ENCODE measurements at places on chromosomes 4 and X. TPM values are rescaled to one million over a fixed set of nuclear protein-coding genes. Genes with fewer than 3 reads are reported as not detected.

EPHA5 gene
- not detected for total RNA-seq

TKTL1 gene
- total RNA-seq: 0.67 TPM

SLC49A3 gene
- total RNA-seq: not detected

SPP1 gene
- total RNA-seq: not detected

STS gene
- 0.72 TPM for total RNA-seq

HSFX3 gene
- not detected for total RNA-seq

VEGFD gene
- total RNA-seq: not detected

GRCh38 chrX:126164226-126164625 is 1.9 kb downstream of the DCAF12L2 start:
- DNase-seq: no peak
- H3K27me3 ChIP-seq: peaks cover 13% of the 10 kb centered on the region
- H3K36me3 ChIP-seq: no peaks in the 10 kb centered on the region
- H3K27ac ChIP-seq: no peak overlapping the region
- H3K4me1 ChIP-seq: no peaks in the 10 kb centered on the region
- H3K4me3 ChIP-seq: no peak overlapping the region

DNA sequence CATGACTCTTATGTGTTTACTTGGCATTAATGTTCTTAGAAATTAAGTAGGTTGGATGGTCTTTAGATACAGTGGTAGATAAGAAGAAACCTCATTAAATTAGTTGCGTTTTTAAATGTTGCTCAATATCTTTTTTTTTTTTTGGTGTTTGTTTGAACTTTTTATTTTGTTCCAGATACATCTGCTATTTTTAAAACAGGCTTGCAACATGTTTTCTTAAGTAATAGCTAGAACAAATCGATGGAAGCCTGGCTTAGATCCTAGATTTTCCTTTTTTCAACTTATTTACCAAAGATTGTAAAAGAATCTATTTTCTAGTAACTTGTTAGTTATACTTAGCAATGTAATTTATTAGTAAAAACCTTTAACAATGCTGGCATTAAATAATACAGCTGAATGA is 9.3 kb downstream of the CNKSR2 start:
- peaks cover 16% of the 10 kb centered on the region for H3K4me1 ChIP-seq
- no peak overlapping the region for H3K27ac ChIP-seq
- no peaks in the 10 kb centered on the region for H3K27me3 ChIP-seq
- no peak overlapping the region for H3K4me3 ChIP-seq
- no peaks in the 10 kb centered on the region for H3K36me3 ChIP-seq

DNA sequence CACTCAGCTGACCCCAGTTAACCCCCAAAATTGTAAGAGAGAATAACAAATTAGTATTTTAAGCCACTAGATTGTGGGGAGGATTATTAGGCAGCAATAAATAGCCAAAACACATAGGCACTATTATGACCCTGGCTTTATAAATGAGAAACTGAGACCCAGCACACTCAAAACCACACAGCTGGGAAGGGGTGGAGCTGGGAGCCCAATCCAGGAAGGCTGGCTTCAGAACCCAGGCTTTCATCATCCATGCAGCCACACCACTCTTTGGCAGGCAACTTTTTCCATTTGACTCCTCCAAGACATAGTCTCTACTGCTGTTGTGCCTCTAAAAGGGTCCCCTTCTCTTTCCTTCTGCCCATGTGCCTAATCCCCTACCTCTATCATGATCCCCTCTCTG is 253.8 kb downstream of the DHX15 start:
- no peaks in the 10 kb centered on the region for H3K27me3 ChIP-seq
- H3K27ac ChIP-seq: no peak overlapping the region
- no peaks in the 10 kb centered on the region for H3K36me3 ChIP-seq
- H3K4me1 ChIP-seq: no peaks in the 10 kb centered on the region
- H3K4me3 ChIP-seq: no peak overlapping the region

DNA sequence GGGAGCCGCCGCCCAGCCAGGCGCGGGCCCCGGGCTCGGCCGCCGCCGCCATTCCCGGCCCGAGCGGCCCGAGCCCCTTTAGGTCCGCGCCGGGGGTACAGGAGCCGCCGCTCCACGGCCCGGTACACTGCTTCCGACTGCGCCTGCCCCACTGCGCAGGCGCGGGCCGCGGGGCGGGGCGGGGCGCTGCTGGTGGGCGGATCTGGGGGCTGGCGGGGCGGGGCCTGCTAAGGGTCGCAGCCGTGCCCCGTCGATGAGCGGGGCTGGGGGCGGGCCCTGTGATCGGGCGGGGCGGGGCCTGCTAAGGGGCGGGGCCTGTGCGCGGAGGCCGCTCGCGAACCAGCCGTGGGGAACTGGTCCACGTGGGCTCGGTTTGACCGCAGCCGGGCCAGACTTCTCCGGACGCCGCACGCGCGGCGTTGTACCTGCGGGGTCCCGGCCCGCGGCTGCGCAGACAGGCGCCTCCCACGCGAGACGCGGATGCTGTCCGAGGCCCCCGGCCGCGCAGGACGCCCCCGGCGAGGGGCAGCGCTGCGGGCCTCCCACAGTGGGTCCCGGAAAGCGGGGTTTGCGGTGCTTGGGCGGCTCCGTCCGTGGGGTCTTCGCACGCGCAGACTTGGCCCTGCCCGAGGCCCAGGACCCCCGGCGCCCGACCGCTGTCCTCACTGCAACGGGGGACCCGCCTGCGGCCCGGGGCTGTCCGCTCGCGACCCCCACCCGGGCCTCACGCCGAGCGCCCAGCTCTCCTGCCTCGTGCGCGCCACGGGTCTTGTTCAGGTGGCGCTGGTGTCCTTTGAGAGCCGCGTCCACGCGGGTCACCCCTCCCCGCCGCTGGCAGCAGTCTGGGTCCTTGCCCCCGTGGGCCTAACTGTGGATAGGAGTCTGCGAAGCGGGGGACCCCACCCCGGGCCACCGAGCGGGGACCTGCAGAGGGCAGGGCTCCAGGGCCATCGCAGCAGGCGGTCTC is at the start of gene DGKQ:
TSS of gene DGKQ (minus strand) at position 139 of the 967 bp plus-strand sequence. CDS start at position 52, 87 bp downstream.
- peak; percentile 86 for DNase-seq
- H3K27ac ChIP-seq: peak within 1 kb of the TSS; percentile 8
- peaks cover 13% of the 10 kb centered on the region for H3K4me1 ChIP-seq
- H3K36me3 ChIP-seq: no peaks in the 10 kb centered on the region
- H3K27me3 ChIP-seq: no peaks in the 10 kb centered on the region
- peak within 1 kb of the TSS; percentile 58 for H3K4me3 ChIP-seq

GRCh38 chr4:172061204-172061603 is 248.0 kb downstream of the GALNTL6 start:
- no peaks in the 10 kb centered on the region for H3K36me3 ChIP-seq
- DNase-seq: no peak
- no peak overlapping the region for H3K27ac ChIP-seq

DNA sequence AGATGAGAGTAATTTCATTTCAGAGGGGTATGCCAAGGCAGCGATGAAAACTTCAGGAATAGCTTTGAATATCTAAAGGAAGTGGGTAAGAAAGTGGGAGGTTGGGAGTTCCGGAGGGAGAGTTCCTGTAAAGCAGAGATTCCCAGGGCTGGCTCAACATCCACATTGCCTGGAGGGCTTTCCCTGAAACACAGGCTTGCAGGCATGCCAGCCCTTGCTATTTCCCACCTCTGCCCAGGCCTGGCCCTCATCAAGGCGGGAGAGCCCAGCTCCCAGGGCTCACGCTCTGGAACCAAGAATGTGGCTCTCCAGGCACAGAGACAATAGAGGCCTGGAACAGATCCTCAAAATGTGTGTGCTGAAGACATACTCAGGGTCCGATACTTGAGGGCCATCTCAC is 43.8 kb upstream of the CLDN34 start:
- no peaks in the 10 kb centered on the region for H3K4me1 ChIP-seq
- H3K27ac ChIP-seq: no peak overlapping the region
- H3K27me3 ChIP-seq: peaks cover 4% of the 10 kb centered on the region
- H3K4me3 ChIP-seq: no peak overlapping the region
- H3K36me3 ChIP-seq: no peaks in the 10 kb centered on the region

- no peaks in the 10 kb centered on the region for H3K36me3 ChIP-seq
- H3K4me3 ChIP-seq: no peak overlapping the region
- H3K27me3 ChIP-seq: peaks cover 2% of the 10 kb centered on the region
- H3K27ac ChIP-seq: no peak overlapping the region
- H3K4me1 ChIP-seq: no peaks in the 10 kb centered on the region
- no peak for DNase-seq
These were observed 77.1 kb downstream of the EIF4E start for GRCh38 chr4:98851806-98852205.

DNA sequence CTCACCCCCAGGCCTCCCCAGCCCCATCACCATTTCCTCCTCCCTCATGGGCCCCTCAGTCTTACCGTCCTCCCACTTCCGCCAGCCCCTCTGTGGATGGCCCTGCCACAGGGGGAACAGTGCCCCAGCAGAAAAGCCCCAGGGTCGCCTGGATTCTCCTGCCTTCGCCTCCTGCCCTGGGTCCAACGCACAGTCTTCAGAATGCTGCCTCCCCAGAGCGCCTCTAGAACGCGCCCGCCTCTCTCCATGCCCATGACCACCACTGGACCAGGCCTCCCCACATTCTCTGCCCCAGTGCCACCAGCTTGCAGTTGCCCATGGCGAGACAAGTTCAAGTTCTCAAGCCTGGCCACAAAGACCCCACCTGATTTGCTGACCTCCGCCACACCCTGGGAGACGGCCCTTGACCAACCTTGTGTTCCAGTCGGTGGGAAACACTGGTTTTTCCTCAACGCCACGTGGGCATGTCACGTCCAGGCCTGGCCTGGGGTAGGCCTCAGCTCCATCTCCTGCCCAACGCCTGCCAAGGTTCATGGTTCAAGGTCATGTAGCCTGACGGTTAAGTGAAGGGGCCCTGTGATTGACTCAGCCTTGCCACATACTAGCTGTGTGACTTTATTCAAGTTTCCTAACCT is 634 bp upstream of the PLXNB3 start:
- no peak for DNase-seq
- H3K4me3 ChIP-seq: no peak overlapping the region
- H3K27me3 ChIP-seq: no peaks in the 10 kb centered on the region
- no peaks in the 10 kb centered on the region for H3K36me3 ChIP-seq

DNA sequence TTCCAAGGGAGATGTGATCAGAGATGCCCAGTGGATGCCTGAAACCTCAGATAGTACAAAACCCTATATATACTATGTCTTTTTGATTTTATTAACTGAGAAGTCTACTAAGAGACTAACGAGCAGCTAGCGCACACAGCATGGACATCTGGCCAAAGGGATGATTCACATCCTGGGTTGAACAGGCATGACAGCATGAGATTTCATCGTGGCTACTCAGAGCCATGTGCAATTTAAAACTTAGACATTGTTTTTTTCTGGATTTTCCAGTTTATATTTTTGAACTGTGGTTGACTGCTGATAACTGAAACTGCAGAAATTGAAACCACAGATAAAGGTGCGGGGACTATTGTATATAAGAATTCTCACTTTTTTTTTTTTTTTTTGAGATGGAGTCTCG is 2252.9 kb upstream of the AGA start:
- H3K27me3 ChIP-seq: no peaks in the 10 kb centered on the region
- no peak for DNase-seq
- H3K36me3 ChIP-seq: no peaks in the 10 kb centered on the region

- peak overlapping the region; percentile 38 for H3K4me3 ChIP-seq
- H3K27me3 ChIP-seq: no peaks in the 10 kb centered on the region
- peaks cover 88% of the 10 kb centered on the region for H3K4me1 ChIP-seq
These were observed 25.0 kb downstream of the GPR174 start for GRCh38 chrX:79169484-79169883.

GRCh38 chr4:6974138-6974848 is 64.7 kb downstream of the TBC1D14 start:
- DNase-seq: peak; percentile 90
- H3K27me3 ChIP-seq: no peaks in the 10 kb centered on the region
- no peak overlapping the region for H3K4me3 ChIP-seq
- peaks cover 9% of the 10 kb centered on the region for H3K4me1 ChIP-seq
- H3K27ac ChIP-seq: no peak overlapping the region
- H3K36me3 ChIP-seq: no peaks in the 10 kb centered on the region

- no peaks in the 10 kb centered on the region for H3K27me3 ChIP-seq
- H3K4me3 ChIP-seq: peak overlapping the region; percentile 27
- DNase-seq: no peak
- peak overlapping the region; percentile 80 for H3K27ac ChIP-seq
These were observed 104.1 kb downstream of the TNIP2 start for GRCh38 chr4:2651998-2652397.

GRCh38 chr4:168588916-168589531 is 92.2 kb downstream of the PALLD start:
- H3K27ac ChIP-seq: no peak overlapping the region
- no peak overlapping the region for H3K4me3 ChIP-seq
- H3K27me3 ChIP-seq: peaks cover 10% of the 10 kb centered on the region
- H3K36me3 ChIP-seq: no peaks in the 10 kb centered on the region
- no peak for DNase-seq
- H3K4me1 ChIP-seq: peaks cover 2% of the 10 kb centered on the region

DNA sequence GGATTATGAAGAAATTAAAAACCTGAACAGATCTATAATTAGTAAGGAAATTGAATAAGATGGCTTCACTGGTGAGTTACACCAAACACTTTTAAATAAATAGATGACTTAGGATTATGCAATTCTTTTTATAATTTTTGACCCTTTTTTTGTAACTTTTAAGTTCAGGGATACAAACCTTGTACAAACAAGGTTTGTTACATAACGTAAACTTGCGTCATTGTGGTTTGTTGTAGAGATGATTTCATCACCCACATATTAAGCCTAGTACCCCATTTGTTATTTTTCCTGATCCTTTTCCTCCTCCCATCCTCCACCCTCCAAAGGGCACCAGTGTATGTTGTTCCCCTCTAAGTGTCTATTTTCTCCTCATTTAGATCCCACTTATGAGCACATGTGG is 75.7 kb downstream of the CPEB2 start:
- H3K27ac ChIP-seq: no peak overlapping the region
- peaks cover 3% of the 10 kb centered on the region for H3K27me3 ChIP-seq
- no peaks in the 10 kb centered on the region for H3K36me3 ChIP-seq

DNA sequence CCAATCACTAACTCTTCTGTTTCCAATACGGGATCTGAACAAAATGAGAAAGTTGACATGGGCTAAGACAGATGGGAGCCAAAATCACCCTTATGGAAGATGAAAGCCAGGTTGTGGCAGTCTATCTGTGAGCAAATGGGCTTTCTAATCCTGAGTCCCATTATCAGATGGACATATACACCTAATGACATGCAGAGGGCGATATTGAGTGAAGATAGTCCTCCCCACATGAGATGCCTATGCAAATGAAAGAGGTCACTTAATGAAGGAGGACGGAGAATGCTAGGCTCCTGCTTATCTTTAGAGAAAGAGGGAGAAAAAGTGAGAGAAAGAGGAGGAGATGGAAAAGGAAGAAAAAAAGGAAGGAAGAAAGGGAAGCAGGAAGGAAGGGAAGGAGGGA is 547.5 kb downstream of the NLGN4X start:
- H3K36me3 ChIP-seq: no peaks in the 10 kb centered on the region
- H3K27me3 ChIP-seq: no peaks in the 10 kb centered on the region
- DNase-seq: no peak

- H3K27ac ChIP-seq: peak overlapping the region; percentile 76
- no peak overlapping the region for H3K4me3 ChIP-seq
These were observed 14.0 kb downstream of the RBMX start for GRCh38 chrX:136866337-136867095.

GRCh38 chr4:169565606-169566005 is 46.8 kb downstream of the NEK1 start:
- peaks cover 2% of the 10 kb centered on the region for H3K36me3 ChIP-seq
- no peaks in the 10 kb centered on the region for H3K27me3 ChIP-seq
- H3K4me1 ChIP-seq: peaks cover 5% of the 10 kb centered on the region
- no peak overlapping the region for H3K4me3 ChIP-seq
- H3K27ac ChIP-seq: no peak overlapping the region

- no peak overlapping the region for H3K4me3 ChIP-seq
- no peaks in the 10 kb centered on the region for H3K36me3 ChIP-seq
- no peak overlapping the region for H3K27ac ChIP-seq
- H3K4me1 ChIP-seq: no peaks in the 10 kb centered on the region
These were observed 61.1 kb downstream of the RGS12 start for GRCh38 chr4:3353752-3354454.

GRCh38 chr4:111066887-111067286 is 444.0 kb upstream of the PITX2 start:
- no peak for DNase-seq
- H3K27ac ChIP-seq: no peak overlapping the region
- no peaks in the 10 kb centered on the region for H3K4me1 ChIP-seq
- H3K36me3 ChIP-seq: no peaks in the 10 kb centered on the region
- no peaks in the 10 kb centered on the region for H3K27me3 ChIP-seq
- H3K4me3 ChIP-seq: no peak overlapping the region
